NCI-H2171 treated with DMSO at 0.1 percent for 48 hours (cell line): ENCODE measurements at places on chromosomes 6 and 20.

- no peak for DNase-seq
Measured at GRCh38 chr6:35036828-35037663, 104.1 kb downstream of the TCP11 start.

GRCh38 chr6:69232008-69232407 is 564.8 kb downstream of the LMBRD1 start:
- DNase-seq, result no peak

- DNase-seq, result no peak
Measured at GRCh38 chr20:22438926-22439325, 145.4 kb downstream of the FOXA2 start.

DNA sequence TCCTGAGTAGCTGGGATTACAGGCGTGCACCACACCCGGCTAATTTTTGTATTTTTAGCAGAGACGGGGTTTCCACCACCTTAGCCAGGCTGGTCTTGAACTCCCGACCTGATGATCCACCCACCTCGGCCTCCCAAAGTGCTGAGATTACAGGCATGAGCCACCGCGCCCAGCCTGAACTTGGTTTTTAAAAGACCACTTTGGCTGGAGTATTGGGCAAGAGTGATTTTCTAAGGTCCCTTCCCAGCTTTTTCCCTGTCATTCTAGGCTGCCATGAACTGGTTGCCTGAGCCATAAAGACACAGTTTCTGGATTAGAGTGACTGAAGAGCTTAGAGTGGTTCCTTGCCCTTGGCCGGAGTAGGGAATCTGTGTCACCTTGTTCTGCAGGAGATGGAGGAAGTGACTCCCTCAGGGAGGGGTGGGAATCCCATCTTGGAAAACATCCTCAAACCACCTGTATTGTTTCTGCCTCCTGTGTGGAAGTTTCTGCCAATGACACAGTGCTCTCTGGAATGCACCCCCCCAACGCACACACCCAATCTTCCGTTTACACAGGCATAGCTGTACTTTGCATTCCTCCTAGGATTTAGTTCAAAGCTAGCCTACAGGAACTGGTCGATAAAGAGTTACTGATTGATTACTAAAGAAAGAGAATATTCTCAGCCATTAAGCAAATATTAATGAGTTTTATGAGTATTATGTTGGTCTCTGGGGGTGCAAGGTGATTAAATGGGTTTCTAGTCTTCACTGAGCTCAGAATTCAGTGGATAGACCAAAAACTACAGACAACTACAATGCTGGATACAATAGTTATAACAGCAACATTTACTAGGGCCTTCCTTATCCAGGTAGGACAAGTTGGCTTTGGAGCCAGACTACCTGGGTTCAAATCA is 18.2 kb downstream of the BCL2L1 start:
- no peak for DNase-seq

- DNase-seq, result no peak
Measured at GRCh38 chr20:23296841-23297701, 53.5 kb upstream of the NXT1 start.

- DNase-seq, result no peak
Measured at GRCh38 chr6:118514689-118515088, 33.4 kb upstream of the PLN start.

GRCh38 chr6:96522465-96523009 is 931 bp downstream of the UFL1 start:
- no peak for DNase-seq

DNA sequence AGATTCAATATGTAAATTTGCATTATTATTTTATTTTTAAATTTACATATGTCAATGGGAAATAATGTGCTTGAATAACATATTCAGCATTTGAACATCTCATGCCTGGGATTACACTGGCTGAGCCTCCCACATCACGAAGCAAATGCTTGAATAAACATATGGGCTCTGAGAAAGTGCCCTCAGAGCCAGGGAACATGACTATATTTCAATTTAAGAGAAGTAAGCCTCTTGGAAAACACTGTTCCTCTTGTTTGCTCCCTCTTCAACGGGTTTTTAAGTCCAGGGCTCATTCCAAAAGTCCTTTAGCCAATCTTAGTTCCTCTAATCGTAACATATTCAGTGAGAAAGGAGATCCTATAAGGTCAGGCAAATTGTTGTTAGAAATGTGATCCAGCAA is 122.0 kb downstream of the GMPR start:
- DNase-seq, result no peak
